ENCODE measurements at places on chromosomes 3 and 15. TPM values are rescaled to one million over a fixed set of nuclear protein-coding genes. Genes with fewer than 3 reads are reported as not detected.
A peak's percentile ranks its signal among the peaks of the same experiment; 100 is the strongest.

The WNT7A gene
- not detected for total RNA-seq

The WNT5A gene
- 30.4 TPM for total RNA-seq

The RLBP1 gene
- total RNA-seq = not detected

- peaks cover 69% of the 10 kb centered on the region for H3K27me3 ChIP-seq
- no peak overlapping the region for H3K4me3 ChIP-seq
- H3K4me1 ChIP-seq = peaks cover 7% of the 10 kb centered on the region
- DNase-seq = peak; percentile 19
- no peaks in the 10 kb centered on the region for H3K36me3 ChIP-seq
Measured at GRCh38 chr15:69653306-69653705, 200.7 kb downstream of the RPLP1 start.

DNA sequence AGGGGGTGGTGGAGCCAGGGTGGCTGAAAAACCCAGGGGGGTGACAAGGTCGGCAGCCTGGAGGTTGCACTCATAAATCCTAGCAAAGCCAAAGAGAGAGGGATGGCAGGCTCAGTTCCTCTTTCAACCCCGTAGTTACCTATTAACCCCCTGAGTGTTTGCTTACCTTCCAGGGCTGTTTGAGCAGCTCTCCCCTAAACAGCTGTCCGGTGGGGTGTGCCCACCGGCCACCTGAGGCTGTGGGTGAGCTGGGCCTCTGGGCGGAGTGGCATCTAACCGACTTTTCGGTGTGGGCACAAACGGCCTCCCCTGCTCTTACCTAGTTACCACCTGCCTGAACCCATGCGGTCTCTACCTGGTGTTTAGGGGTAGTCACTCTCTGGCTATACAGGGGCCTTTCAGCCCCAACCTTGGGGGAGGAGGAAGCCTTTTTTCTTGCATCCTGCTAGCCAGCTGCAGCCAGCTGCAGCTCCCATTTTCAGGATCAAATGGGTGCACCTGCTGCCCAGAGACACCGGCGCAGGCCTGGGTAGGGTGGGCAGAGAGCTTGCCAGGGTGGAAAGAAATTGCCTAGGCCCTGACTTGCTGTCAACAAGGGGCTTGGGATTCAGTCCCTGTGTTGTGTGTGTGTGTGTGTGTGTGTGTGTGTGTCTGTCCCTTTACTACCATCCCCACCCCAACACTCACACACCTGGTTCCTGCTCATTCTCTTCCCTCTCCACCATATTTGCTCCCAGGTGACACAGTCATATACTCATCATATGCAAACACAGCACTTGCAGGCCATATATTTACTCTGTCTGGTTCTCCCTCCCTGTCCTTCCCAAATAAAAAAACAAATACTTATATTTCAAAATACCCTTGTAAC lies 3.7 kb downstream of the DLL4 start:
- H3K36me3 ChIP-seq = no peaks in the 10 kb centered on the region
- no peak overlapping the region for H3K4me3 ChIP-seq
- peaks cover 32% of the 10 kb centered on the region for H3K4me1 ChIP-seq
- H3K27me3 ChIP-seq = peaks cover 38% of the 10 kb centered on the region
- no peak overlapping the region for H3K27ac ChIP-seq
- no peak for DNase-seq

DNA sequence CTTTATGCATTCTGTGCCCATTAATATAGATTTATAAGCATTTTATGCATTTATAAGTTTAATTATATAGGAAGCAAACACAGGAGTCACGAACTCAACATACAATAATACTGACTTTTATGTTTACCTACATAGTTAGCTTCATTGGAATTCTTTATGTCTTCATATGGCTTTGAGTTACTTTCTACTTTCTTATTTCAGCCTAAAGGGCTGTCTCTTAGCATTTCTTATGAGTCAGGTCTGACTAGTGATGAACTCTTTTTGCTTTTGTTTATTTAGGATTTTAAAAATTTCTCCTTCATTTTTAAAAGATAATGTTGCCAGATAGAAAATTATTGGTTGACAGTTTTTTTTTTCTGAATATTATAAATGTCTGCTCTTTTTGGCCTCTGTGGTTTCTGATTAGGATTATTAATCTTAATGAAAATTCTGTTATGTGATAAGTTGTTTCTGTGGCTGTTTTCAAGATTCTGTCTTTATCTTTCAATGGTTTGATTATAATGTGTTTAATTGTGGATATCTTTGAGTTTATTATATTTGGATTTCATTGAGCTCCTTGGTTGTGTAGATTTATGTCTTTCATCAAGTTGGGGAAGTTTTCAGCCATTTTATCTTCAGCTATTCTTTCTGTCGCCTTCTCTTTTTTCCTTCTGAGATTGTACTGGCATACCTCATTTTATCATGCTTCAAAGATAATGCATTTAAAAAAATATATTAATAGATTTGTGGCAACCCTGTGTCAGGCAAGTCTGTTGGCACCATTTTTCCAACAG lies 54.3 kb downstream of the ATP2C1 start:
- no peaks in the 10 kb centered on the region for H3K27me3 ChIP-seq
- H3K27ac ChIP-seq = no peak overlapping the region
- no peak overlapping the region for H3K4me3 ChIP-seq
- H3K36me3 ChIP-seq = peaks cover 36% of the 10 kb centered on the region
- no peak for DNase-seq

GRCh38 chr3:126212620-126213378 lies 32.4 kb upstream of the ALDH1L1 start:
- H3K4me3 ChIP-seq = peak overlapping the region; percentile 61
- no peak for DNase-seq
- no peaks in the 10 kb centered on the region for H3K36me3 ChIP-seq
- H3K27me3 ChIP-seq = no peaks in the 10 kb centered on the region

DNA sequence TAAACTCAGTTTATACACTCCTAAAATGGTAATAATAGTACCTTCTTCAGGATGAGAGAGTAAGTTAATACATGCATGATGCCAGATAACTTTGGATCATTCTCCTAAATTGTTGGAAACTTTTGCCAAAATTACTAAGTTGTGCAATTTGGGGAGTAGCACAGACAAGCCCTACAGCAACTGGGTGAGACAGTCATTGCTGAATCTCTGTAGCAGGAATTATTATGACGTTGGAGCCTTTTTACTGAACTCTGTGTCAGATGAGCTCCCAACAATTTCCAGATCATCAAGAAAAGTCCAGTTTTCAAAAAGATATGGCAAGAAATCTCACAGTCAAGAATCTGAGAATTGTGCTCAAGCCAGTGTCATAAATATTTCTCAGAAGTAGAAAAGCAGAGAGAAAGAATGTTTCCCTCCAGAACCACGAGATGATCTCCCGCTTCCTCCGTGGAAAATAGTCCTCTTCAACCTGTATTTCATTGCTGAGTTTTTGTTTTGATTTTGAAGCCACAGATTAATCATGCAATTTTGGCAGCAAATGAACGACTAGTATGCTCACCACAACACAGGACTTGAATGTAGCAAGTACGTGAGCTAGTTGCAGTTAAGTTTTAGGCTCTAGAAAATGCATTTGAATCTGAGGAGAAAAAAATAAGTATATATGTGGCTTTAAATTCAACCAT lies 485.4 kb downstream of the CNTN6 start:
- peaks cover 6% of the 10 kb centered on the region for H3K4me1 ChIP-seq
- no peak for DNase-seq
- no peaks in the 10 kb centered on the region for H3K36me3 ChIP-seq
- peak overlapping the region; percentile 32 for H3K27ac ChIP-seq
- H3K4me3 ChIP-seq = peak overlapping the region; percentile 17

GRCh38 chr15:90598031-90598577 lies 68.4 kb downstream of the CRTC3 start:
- no peak for DNase-seq
- H3K4me1 ChIP-seq = peaks cover 13% of the 10 kb centered on the region
- H3K36me3 ChIP-seq = peaks cover 35% of the 10 kb centered on the region
- H3K27me3 ChIP-seq = no peaks in the 10 kb centered on the region
- H3K4me3 ChIP-seq = no peak overlapping the region

GRCh38 chr15:29062626-29063025 lies 176.9 kb downstream of the APBA2 start:
- H3K36me3 ChIP-seq = peaks cover 2% of the 10 kb centered on the region
- no peak for DNase-seq
- no peaks in the 10 kb centered on the region for H3K27me3 ChIP-seq
- H3K4me1 ChIP-seq = peaks cover 34% of the 10 kb centered on the region
- H3K27ac ChIP-seq = no peak overlapping the region

DNA sequence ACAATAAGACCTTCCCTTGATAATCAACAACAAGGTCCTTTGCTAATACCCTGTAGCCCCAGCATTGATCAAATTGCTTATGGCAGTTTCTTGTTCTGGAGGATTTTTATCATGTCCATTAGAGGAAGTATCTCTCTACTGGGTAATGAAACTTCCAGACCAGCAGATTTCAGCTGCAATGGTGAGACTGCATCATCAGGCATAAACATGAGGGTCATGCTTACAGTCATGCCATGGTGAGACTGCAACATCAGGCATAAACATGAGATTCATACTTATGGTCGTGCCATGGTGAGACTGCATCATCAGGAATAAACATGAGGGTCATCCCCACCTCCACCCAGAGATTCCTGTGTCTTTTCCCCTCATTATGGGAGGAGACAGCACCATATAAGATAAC lies 129.0 kb upstream of the LIPC start:
- H3K27ac ChIP-seq = no peak overlapping the region
- H3K27me3 ChIP-seq = peaks cover 15% of the 10 kb centered on the region
- no peak overlapping the region for H3K4me3 ChIP-seq
- H3K36me3 ChIP-seq = peaks cover 4% of the 10 kb centered on the region

- no peaks in the 10 kb centered on the region for H3K27me3 ChIP-seq
- no peak overlapping the region for H3K4me3 ChIP-seq
- no peaks in the 10 kb centered on the region for H3K36me3 ChIP-seq
- DNase-seq = no peak
- H3K27ac ChIP-seq = no peak overlapping the region
Measured at GRCh38 chr15:36527235-36528162, 51.9 kb upstream of the CDIN1 start.

- no peak for DNase-seq
- peaks cover 12% of the 10 kb centered on the region for H3K36me3 ChIP-seq
- H3K27ac ChIP-seq = peak overlapping the region; percentile 88
- H3K4me1 ChIP-seq = peaks cover 76% of the 10 kb centered on the region
Measured at GRCh38 chr3:46934072-46934471, 42.5 kb downstream of the CCDC12 start.

- peaks cover 34% of the 10 kb centered on the region for H3K4me1 ChIP-seq
- no peaks in the 10 kb centered on the region for H3K27me3 ChIP-seq
- peak overlapping the region; percentile 19 for H3K27ac ChIP-seq
- H3K36me3 ChIP-seq = peaks cover 29% of the 10 kb centered on the region
- DNase-seq = no peak
Measured at GRCh38 chr3:30644615-30645014, 38.2 kb downstream of the TGFBR2 start.

- peaks cover 14% of the 10 kb centered on the region for H3K4me1 ChIP-seq
- H3K27me3 ChIP-seq = peaks cover 66% of the 10 kb centered on the region
- H3K36me3 ChIP-seq = no peaks in the 10 kb centered on the region
- peak overlapping the region; percentile 75 for H3K4me3 ChIP-seq
Measured at GRCh38 chr15:93087825-93088199, 1.2 kb downstream of the RGMA start.

GRCh38 chr15:41850482-41851166 lies 12.0 kb downstream of the PLA2G4B start:
- peaks cover 14% of the 10 kb centered on the region for H3K36me3 ChIP-seq
- H3K4me1 ChIP-seq = no peaks in the 10 kb centered on the region
- no peak overlapping the region for H3K27ac ChIP-seq
- H3K4me3 ChIP-seq = no peak overlapping the region

DNA sequence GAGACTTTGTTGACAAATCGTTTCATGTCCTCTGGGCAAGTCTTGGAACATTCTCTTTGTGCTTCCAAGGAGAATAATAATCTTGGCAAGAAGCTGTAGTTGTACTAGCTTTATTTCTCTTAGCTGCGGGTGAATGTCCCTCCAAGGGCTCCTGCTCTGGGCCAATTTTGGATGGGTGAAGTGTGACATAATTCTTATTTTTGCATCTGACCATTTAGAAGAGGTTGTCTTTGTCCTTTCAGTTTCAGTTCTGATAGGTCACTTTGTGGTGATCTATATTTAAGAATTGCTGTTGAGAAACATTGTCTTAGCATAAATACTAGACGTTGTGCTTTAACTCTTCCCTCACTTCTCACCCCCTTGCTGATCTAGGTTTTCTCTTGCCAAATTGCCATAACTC lies 164.8 kb upstream of the RORA start:
- no peak overlapping the region for H3K27ac ChIP-seq
- DNase-seq = no peak
- H3K4me3 ChIP-seq = no peak overlapping the region
- no peaks in the 10 kb centered on the region for H3K36me3 ChIP-seq

DNA sequence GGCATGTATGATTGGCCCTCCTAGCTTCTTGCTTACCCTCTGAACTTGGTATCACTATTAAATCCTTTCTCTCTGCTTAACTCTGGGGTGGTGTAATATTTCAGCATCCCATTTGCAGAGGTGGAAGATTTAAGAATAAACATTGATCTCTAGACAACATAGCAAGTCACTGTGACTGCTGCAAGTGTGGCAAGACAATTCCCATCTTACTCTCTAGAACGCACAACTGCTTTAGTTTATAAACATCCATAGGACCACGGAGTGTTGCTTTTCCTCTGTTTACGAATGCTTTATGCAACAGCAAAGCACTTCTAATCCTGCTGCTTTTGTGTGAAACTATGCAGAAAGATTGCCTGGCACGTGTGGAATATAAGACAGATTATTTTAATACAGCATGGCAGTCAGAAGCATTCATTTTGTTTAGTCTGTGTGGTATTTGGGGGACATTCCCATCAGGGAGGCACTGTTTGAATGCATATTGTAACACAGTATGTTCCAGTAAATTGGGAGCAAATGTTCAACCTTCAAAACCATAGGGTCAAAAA lies 338.9 kb upstream of the TMCO5A start:
- no peaks in the 10 kb centered on the region for H3K36me3 ChIP-seq
- H3K4me1 ChIP-seq = no peaks in the 10 kb centered on the region
- H3K27me3 ChIP-seq = peaks cover 33% of the 10 kb centered on the region
- H3K4me3 ChIP-seq = no peak overlapping the region

DNA sequence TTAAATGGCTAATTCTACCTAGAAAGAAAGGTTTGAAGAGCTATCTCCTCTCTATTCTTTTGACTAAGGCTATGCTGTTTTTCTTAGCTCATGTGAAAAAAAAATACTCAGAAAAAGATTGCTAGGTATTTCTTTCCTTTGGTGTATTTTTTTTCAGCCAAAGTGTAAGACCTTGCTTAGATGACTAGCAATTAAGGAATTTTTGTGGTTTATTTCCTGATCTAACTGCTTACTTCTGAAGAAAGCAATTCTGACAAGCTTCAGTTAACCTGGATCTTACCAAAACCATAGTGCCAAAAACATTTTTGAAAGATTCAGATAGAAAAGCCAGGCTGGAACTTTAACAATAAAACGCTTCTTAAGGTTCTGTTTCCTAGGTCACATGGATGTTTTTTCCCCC lies 315.6 kb downstream of the SOX2 start:
- H3K36me3 ChIP-seq = no peaks in the 10 kb centered on the region
- no peaks in the 10 kb centered on the region for H3K4me1 ChIP-seq
- no peak overlapping the region for H3K4me3 ChIP-seq
- H3K27me3 ChIP-seq = peaks cover 9% of the 10 kb centered on the region
- no peak overlapping the region for H3K27ac ChIP-seq

- no peaks in the 10 kb centered on the region for H3K36me3 ChIP-seq
- no peak for DNase-seq
- no peak overlapping the region for H3K27ac ChIP-seq
- H3K4me1 ChIP-seq = peaks cover 5% of the 10 kb centered on the region
Measured at GRCh38 chr3:180808823-180809575, 103.5 kb upstream of the FXR1 start.
